ENCODE measurements at places on chromosomes 2 and 18.

GRCh38 chr2:75959724-75960471 lies 249.2 kb upstream of the GCFC2 start:
- no peak for DNase-seq

DNA sequence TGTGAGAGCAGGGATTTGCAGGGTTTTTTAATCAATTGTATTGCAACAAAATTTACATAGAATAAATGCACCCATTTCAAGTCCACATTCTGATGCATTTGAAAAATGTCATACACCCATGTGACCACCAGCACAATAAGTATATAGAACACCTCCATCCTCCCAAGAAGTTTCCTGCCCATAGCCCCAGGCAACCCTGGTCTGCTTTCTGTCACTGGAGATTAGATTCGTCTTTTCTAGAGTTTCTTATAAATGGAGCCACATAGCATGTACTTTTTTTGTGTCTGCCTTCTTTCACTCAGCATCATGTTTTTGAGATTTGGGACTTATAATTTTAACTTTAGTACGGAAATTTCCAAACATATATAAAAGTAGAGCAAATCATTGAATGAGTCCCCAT lies 127.2 kb upstream of the EPAS1 start:
- no peak for DNase-seq

GRCh38 chr2:101520246-101520645 lies 45.3 kb upstream of the RFX8 start:
- no peak for DNase-seq

DNA sequence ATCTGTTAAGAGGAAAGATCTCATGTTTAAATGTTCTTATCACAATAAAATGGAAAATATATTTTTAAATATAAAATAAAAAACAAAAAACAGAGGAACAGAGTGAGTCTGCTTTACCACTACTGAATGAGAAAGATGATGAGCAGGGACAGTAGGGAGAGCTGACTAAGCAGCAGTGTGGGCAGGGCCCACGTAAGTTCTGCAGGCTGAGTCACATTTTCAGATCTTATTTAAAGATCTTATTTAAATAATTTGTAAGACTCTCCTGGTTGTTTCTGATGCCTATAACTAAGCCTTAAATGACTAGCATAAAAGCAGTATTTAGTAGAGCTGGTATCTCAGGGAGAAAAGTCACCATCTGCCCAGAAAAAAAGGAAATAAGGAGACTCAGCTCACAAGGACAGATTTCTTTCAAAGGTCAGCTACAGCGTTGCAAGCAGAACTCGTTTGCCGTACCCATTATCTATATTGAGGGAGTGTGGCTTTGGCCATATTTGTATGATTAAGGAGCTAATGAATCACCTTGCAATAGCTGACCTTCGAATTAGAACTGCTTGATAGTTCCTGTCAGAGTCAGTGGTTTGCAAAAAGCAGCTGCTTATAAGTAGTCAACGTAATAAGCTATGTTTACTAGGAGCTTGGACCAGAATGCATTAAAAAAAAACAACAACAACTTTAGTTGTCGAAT lies 322.1 kb upstream of the CHAC2 start:
- DNase-seq, result peak; percentile 1

GRCh38 chr2:15009681-15010080 lies 377.2 kb downstream of the LRATD1 start:
- no peak for DNase-seq

GRCh38 chr18:42743373-42744138 lies 371.9 kb downstream of the RIT2 start:
- DNase-seq, result no peak

DNA sequence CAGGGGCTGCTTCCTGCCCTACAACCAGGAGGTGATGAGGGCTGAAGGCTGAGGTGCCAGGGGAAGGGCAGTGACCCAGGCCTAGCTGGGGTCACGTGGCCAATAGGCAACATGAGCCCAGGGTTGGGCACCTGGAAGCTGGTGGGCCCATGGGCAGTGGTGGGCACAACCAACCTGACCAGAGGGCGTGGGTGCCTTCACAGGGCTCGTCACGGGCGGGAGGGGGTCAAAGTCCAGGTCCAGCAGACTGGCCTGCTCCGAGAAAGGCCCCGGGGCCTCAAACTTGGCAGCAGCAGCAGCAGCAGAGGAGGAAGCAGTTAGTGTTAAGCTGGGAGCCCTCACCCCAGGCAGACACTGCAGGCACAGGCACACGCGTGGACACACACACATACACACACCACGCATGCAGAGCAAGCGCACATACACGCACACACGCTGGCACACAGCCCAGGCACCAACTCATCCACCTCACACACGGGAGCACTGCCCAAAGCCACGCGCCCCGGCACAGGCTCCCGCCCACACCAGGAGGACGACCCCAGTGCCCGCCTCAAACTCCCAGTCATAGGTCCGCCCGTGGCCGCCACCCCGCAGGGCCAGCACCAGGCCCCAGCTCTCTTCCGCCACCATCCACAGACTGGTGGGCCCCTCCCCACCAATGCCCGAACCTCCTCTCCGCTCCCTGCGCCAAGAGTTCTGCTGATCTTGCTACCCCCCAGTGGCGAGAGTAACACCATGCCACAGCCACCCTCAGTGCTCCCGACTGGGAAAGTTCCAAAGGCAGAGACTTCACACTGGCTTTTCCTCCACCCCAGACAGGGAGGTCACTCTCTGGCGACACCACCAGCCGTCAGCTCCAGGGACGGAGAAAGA lies 53.0 kb downstream of the BIN1 start:
- DNase-seq, result no peak

DNA sequence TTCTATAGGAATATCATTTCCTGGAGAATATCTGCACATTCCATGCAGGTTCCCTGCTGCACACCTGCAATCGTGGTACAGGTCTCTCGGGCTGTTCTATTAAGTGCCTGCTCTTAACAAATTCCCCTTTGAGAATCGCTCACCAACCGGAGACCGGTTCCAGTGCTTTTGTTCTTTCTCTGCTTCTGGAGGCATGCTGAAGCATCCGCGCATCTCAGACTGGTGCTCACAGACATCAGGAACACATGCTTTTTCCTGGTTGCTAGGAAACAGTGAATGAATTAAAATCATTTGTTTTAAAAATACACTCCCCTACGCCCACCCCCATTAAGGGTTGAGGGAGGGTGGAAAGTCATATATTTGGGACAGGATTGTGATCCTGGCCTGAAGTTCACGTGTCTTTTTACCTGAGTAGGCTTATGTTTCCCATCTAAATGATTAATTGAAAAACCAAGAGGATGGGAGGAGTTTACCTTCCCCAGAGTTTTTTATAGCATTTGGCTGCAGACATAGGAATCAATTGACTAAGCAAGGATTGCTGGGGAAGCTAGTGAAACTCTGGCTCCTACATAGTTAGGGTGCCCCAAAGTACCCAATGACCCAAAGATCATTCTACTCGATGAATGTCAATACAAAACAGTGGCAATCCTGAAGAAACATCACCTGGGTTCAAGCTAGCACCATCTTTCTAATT lies at the start of gene C2orf80:
Gene C2orf80 (minus strand): TSS at position 221 of the 694 bp plus-strand sequence. CDS start 3,044 bp downstream, outside the sequence.
- no peak for DNase-seq
